GM10248 (cell line): ENCODE measurements at places on chromosomes 12 and 14.

- DNase-seq = no peak
Observed at GRCh38 chr12:127351481-127352010, 915.4 kb upstream of the TMEM132C start.

DNA sequence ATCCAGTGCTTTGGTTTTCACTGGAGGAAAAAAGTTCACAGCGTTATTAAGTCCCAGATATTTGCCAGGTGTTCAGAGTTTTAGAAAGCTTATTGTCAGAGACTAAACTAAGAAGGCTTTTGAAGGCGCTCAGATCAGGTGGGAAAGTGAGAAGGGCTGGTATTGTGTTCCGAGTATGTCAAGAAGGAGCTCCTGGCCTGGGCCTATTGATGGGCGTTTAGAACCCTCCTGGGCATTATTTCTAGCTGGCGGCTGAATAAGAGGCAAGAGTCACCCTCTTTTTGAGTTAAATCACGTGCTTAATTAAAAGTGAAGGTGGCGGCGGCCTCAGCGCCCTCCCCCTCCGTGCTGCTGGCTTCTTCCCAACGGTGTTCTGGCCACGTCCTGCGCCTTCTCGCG lies 20.9 kb upstream of the GNS start:
- no peak for DNase-seq

- no peak for DNase-seq
Observed at GRCh38 chr14:24100982-24101494, 6.9 kb downstream of the PCK2 start.

- no peak for DNase-seq
Observed at GRCh38 chr12:95648990-95649791, 97.9 kb upstream of the USP44 start.

- DNase-seq = no peak
Observed at GRCh38 chr12:114901316-114901715, 217.3 kb upstream of the TBX3 start.

DNA sequence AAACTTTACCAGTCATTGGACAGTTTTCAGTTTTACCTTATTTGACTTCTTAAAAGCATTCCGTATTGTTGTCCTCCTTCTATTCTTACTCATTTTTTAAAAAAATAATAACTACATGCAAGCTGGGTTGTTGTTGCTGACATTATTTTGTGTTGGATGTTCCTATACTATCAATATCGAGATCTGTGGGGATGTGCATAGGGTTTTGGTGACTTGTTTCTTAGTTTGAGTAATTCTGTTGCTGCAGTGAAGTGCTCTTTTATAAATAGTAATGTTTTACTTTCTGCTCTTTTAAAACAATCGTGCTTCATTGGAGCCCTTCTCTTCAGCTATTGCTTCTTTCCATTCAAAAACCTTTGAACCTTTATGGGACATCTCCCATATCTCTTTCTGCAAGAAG lies 79.4 kb downstream of the METTL25 start:
- no peak for DNase-seq

GRCh38 chr14:50813544-50813863 lies 17.5 kb downstream of the NIN start:
- no peak for DNase-seq

DNA sequence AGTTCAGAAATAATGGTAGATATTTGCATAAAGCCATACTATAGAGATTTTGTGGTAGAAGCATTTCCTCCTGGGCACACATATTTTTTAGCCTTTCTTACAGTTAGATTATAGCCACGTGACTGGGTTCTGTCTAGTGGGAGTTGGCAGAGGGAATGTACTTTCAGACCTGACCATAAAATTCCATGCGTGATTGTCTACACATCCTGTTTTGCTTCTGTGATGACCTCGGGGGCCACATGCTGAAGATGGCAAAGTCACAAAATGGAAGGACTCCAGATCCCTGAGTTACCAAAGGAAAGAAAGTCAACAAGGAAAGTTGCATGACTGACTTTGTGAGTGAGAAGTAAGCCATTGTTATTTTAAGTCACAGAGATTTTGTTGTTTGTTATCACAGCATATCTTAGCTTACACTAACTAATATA lies 14.6 kb upstream of the MIA2 start:
- DNase-seq = no peak

GRCh38 chr12:122227341-122227740 lies 1.5 kb upstream of the DIABLO start:
- no peak for DNase-seq

DNA sequence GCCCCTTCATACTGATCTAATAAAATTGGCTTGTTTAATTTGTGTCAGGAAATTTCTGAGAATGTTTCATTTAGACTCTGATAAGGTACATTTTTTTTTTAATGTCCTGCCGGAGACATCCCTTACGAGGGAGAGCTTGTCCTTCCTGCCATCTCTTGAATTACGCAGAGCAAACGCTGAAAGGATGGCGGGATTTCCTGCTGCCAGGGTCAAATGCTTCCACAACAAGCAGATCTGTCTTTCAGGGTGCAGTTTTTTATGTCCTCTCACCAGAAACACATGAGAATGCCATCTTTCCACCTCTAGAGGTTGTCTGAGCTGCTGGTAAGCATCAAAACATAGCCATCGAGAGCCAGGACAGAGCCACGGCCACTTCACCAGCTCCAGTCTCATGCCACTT lies 126.8 kb upstream of the ARHGAP5 start:
- DNase-seq = no peak

GRCh38 chr14:99158646-99159165 lies 113.3 kb downstream of the BCL11B start:
- no peak for DNase-seq

DNA sequence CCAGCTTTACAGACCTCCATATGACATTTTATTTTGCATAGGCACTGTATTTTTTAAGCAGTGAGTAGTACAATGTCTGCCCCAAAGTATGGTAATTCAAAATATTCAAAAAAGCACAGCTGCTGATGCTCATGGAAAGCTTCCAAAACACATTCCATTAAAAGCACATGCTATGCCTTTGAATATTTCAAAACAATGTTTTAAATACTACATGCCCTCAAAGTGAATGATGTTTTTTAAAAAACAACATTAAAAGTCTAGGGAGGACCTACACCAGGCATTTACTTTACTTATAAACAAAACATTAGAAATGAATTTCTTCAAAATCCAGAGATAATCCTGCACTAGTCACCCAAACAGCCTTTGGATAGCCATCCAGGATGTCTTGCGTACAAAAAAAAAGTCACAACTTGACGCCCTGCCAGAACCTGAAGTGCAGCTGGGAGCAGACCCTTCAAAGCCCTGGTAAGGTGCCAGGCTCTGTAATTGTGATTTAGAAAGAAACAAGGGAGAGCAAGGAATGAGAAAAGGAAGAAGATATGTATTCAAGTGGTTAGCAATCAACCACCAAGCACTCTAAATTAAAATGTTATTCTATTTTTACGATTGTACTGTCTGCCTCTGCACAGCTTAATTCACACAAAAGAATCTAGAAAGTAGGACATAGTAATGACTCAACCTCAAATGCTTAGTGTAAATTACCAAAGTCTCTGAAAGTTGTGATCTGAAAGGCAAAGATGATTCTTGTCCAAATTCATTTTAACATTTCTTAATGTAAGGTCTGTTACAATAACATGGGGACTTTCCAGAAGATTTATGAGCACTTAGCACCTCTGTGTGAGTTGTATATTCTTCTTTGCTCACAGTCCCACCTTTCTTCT lies 31.9 kb downstream of the CEP83 start:
- no peak for DNase-seq

- DNase-seq = no peak
Observed at GRCh38 chr12:9973949-9974348, 2.7 kb downstream of the CLEC12A start.

GRCh38 chr14:49044981-49045380 lies 541.2 kb downstream of the RPS29 start:
- no peak for DNase-seq

- no peak for DNase-seq
Observed at GRCh38 chr14:104688505-104689108, 811 bp upstream of the INF2 start.

- DNase-seq = no peak
Observed at GRCh38 chr14:58878439-58879139, 240.8 kb downstream of the DACT1 start.

DNA sequence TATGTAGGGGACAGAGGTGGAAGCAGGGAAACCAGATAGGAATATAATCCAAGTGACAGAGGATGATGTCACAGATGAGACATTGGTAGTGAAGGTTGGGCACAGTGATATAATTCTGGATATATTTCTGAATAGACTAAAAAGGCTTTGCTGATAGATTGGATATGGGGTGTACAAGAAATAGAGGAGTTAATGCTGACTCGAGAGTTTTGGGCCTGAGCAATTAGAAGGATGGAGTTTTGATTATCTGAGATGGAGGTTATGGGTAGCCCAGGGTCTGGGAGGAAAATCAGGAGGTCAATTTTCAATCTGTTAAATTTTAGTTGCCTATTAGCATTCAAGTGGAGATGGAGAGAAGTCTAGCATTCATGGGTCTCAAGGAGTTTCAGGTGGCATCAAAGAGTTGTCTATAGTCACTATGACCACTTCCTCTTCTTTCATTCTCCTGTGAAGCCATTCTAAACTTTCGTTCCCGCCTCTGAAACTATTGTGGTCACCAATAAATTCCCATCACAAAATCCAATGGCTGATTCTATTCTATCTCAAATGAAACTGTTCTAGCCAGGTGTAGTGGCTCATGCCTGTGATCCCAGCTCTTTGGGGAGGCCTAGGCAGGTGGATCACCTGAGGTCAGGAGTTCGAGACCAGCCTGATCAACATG lies 10.6 kb upstream of the ANO6 start:
- DNase-seq = no peak

DNA sequence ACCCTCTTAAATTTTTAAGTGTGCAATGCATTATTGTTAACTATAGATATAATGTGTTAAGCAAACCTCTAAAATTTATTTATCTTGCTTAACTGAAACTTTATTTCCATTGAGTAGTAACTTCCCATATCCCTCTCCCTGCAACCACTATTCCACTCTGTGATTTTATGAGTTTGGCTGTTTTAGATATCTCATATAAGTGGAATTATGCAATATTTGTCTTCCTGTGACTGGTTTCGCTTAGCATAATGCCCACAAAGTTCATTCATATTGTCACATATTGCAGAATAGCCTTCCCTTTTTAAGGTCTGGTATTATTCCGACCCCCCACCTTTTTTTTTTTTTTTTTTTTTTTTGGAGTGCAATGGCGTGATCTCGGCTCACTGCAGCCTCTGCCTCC lies 247.6 kb downstream of the EMP1 start:
- DNase-seq = no peak

GRCh38 chr12:68455691-68456345 lies 123.7 kb upstream of the MDM1 start:
- DNase-seq = no peak

DNA sequence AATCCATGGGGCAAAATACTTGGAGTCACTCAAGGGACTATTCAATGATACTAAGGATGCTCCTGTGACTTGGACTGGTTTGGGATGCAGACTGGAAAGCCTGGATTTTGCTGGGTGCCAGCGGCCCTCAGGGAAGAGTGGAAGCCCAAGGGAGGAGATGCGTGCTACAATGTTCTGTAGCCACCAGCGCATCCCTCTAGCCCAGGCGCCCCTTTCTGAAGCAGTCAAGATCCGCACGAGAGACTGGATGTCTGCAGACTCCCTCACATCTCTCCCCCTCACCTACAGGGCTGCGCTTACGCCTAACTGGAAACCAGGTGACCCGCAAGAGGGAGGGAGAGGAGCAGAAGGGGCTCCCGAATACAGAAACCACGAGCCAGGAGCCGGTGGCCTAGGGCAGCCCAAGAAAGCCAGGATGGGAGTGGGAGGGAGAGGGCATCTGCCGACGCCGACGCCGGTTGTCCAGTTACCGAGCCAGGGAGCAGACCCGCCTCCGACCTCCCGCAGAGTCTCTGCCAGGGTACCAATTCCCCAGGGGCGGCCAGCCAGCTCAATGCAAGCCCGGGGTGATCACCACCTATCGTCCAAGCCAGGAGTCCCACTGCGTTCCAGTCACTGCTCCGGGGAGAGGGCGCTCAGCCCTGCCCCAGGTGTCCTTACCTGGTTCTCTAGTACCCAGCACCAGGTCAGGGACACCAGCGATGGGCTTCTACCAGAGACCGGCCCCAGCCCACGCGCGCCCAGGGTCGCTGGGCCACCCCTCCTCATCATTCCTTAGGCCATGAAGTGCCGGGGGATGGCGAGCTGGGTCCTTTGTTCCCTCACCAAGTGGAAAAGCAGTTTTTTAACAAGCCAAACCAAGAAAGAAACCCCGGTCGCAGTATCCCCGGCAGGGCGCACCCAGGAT lies 1.2 kb downstream of the NTN4 start:
- DNase-seq = no peak

DNA sequence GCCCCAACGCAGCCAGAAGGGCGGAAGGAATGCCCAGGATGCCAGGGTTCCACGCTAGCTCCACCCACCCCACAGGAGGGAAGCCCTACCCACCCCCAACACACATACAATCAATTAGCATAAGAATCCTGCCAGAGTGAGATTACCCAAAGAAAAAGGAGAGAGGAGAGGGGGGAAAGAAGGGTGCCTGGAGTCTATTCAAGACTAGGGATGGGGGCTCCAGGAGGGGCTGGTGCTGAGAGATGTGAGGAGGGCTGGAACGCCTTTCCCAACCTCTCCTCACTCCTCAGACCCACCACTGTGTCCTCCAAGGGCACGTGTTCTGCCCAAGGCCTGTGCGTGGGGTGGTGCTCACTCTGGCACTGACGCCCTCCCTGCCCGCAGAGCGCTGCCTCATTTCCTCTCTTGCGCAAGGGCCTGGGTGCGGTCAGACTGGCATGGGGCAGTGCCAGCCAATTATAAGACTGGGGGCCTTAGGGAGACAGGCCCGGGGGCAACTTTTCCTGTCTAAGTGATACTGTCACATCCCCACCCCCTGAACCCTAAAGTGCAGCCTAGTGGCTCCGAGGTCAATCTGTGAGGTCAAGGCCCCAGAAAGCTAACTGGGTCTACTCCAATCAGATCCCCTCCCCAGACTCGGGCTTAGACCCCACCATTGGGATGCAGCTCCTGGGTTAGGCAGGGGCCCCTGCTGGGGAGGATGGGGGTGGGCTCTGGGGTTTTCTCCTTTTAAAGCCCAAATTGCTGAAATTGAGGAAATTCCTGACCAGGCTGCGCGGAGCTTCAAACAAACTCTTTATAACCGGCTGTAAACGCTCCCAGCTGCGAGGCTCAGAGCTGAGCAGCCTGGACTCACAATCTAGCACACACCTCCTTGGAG lies 10.2 kb upstream of the ITGB7 start:
- DNase-seq = no peak

DNA sequence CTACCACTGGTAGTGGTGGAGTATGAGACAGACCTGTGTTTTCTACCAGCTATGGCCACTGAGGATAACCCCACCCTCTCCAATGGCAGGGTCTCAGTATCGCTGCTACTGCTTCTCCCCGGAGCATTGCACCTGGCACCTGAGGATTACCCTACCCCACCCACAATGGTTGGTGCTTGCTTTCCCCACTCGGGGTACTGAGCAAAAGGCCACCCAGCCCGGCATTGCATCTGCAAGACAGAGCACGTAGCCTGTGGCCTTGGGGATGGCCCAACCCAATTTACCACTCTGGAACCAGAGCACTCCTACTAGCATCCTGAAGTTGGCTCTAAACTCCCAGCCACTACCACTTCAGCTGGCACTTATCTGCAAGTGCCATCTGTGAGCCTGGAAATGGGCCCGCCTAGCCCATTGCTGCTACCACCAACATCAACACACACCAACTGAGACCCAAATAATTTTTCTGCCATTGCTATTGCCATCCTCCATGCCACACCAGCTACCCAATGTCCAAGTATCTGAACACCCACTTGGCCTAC lies 145.7 kb downstream of the CNTN1 start:
- DNase-seq = no peak
